ENCODE measurements at places on chromosomes 3 and 15. TPM values are rescaled to one million over a fixed set of nuclear protein-coding genes. Genes with fewer than 3 reads are reported as not detected.

The DPPA4 gene
- not detected for total RNA-seq

The ITIH1 gene
- total RNA-seq: not detected

The LYZL4 gene
- not detected for total RNA-seq

The CDHR4 gene
- 0.44 TPM for total RNA-seq

The ZDHHC19 gene
- total RNA-seq: 0.09 TPM

The LIPC gene
- total RNA-seq: 0.11 TPM

The MST1 gene
- total RNA-seq: 1.8 TPM

The SLC7A14 gene
- not detected for total RNA-seq

The GP9 gene
- not detected for total RNA-seq

The FETUB gene
- total RNA-seq: 0.25 TPM

The ANKRD34C gene
- total RNA-seq: not detected

The VPS18 gene
- 18.3 TPM for total RNA-seq

The NR2E3 gene
- 0.16 TPM for total RNA-seq

The SKOR1 gene
- total RNA-seq: 0.05 TPM

The COL7A1 gene
- 208 TPM for total RNA-seq

The GPR27 gene
- total RNA-seq: 3.1 TPM

Measured in A549 treated with CORT108297 at 1 μM for 4 hours (cell line).